Heart left ventricle (tissue), 16 donors: ENCODE measurements at places on chromosomes 12 and 14. TPM values are rescaled to one million over a fixed set of nuclear protein-coding genes. Genes with fewer than 3 reads are reported as not detected.
A peak's percentile ranks its signal among the peaks of the same experiment; 100 is the strongest.

Gene MIP
- total RNA-seq = not detected

DNA sequence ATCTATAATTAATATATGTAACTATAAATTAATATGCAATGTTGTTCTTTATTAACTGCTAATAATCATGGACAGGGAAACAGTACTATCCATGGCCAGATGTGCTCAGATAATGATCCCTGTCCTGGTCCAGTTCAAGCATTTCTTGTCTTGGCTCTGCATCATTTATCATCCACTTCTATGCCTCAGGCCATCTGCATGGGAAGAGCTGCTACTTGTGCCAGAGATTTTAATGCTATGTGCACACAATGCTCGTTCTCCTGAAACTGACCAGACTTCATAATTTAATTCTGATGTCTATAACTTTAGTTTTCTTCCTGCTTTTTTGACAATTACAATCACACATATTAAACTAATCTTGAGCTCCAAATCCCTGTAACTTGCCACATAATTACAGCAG, 11.2 kb upstream of the TMX1 start:
- DNase-seq = no peak
- no peak overlapping the region for H3K27ac ChIP-seq
- H3K4me1 ChIP-seq = no peaks in the 10 kb centered on the region
- no peaks in the 10 kb centered on the region for H3K27me3 ChIP-seq

Gene DERA
- total RNA-seq = 23.8 TPM

Gene SRRM4
- 0.12 TPM for total RNA-seq

Gene EPYC
- not detected for total RNA-seq

Gene IQSEC3
- 2.1 TPM for total RNA-seq

GRCh38 chr14:63454863-63455622, 88.1 kb downstream of the PPP2R5E start:
- no peak overlapping the region for H3K27ac ChIP-seq
- peaks cover 18% of the 10 kb centered on the region for H3K4me1 ChIP-seq
- no peaks in the 10 kb centered on the region for H3K27me3 ChIP-seq
- no peak overlapping the region for H3K4me3 ChIP-seq

Gene RNASE2
- total RNA-seq = 1.2 TPM

Gene CCDC175
- not detected for total RNA-seq

Gene SOCS2
- 19.2 TPM for total RNA-seq

DNA sequence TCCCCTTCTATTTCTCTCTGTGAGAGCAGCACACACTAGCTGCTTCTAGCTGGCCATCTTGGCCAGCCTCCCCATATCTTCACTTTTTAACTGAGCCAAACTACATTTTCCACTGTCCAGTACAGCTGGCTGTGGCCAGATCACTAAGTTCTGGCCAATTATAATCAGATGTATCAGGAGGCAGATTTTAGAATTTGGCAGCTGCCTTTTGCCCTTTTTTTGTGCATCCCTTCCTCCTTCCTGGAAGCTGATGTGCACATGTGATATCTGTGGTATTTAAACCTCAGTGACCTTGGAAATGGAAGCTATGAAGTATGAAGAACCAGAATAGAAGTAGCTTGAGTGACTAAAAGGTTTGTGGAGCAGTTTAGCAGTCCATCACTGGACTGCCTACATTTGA, 49.8 kb upstream of the ANO6 start:
- DNase-seq = no peak
- no peak overlapping the region for H3K27ac ChIP-seq
- H3K4me3 ChIP-seq = no peak overlapping the region
- peaks cover 10% of the 10 kb centered on the region for H3K4me1 ChIP-seq

DNA sequence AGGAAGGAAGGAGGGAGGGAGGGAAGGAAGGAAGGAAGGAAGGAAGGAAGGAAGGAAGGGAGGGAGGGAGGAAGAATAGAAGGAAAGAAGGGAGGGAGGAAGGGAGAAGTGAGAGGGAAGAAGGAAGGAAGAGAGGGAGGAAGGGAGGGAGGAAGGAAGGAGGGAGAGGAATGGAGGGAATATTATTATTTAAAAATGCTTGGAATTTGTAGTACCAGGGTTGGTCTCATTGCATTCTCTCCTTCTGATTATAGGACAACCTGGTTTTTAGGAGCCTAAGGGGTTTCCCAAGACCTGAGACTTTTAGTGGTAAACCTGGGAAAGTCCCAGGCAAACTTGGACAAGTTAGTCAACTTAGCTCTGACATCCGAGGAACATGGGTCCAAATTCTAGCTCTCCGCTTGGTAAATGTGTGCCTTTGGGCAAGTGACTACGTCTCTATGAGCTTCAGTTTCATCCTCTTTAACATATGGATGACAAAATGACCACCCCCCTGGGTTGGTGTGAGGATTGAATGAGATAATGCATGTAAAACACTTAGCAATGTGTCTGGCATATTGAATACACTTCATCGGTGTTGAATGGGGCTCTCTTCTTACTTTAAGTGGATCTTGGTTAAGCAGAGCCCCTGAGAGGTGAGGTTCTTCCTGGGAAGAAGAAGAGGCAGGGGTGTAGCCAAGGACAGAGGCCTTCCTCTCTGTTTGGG, 690.7 kb upstream of the TBX3 start:
- no peak for DNase-seq
- no peaks in the 10 kb centered on the region for H3K4me1 ChIP-seq
- no peaks in the 10 kb centered on the region for H3K27me3 ChIP-seq
- H3K27ac ChIP-seq = no peak overlapping the region

GRCh38 chr12:95319694-95320331, 102.2 kb downstream of the VEZT start:
- H3K4me1 ChIP-seq = no peaks in the 10 kb centered on the region
- H3K27me3 ChIP-seq = no peaks in the 10 kb centered on the region
- no peak for DNase-seq
- no peak overlapping the region for H3K4me3 ChIP-seq

- H3K4me3 ChIP-seq = no peak overlapping the region
- peak overlapping the region; percentile 87 for H3K27ac ChIP-seq
- no peaks in the 10 kb centered on the region for H3K27me3 ChIP-seq
Observed at GRCh38 chr14:101823511-101824120, 62.1 kb downstream of the PPP2R5C start.

DNA sequence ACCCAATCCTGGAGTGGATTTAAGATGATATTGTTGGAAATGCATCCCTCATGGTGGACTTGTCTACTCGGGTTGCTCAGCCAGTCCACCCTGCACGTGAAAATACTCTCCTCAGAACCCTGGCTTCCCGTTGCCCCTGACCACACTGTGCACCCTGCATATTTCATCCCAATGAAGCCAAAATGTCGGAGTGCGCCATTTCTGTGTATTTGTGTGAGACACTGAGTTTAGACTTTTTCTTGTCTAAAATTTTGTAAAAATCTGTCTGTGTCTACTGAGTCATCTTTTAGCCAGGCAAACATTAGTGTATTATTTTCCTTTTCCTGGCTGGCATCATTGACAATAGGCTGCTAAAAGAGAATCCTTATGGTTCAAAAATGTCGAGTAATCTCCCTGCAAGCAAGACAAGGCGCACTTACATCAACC, 485 bp upstream of the PNMA1 start:
- H3K36me3 ChIP-seq = peaks cover 26% of the 10 kb centered on the region
- peak overlapping the region; percentile 94 for H3K4me3 ChIP-seq
- no peak for DNase-seq
- no peaks in the 10 kb centered on the region for H3K27me3 ChIP-seq

DNA sequence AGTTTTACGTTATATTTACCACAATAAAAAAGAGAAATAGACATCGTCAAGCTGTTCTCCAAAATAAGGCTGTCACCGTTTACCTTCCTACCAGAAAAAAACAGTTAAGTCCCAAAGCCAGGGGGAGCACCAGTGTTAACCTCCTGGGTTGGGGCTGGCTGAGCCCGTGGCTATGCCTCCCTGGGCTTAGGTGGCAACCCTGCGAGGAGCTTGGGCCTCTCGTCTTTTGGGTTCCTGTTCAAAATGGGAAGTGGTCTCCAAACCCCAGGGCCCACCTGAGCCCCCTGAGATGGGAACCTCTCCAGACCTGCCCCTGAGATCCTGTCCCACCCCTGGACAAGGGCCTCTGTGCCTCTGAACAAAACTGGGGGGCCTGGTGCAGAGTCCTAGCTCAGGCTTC, 22.9 kb downstream of the PACS2 start:
- H3K4me3 ChIP-seq = no peak overlapping the region
- peak overlapping the region; percentile 51 for H3K27ac ChIP-seq
- H3K27me3 ChIP-seq = no peaks in the 10 kb centered on the region
- no peaks in the 10 kb centered on the region for H3K36me3 ChIP-seq
- DNase-seq = no peak

DNA sequence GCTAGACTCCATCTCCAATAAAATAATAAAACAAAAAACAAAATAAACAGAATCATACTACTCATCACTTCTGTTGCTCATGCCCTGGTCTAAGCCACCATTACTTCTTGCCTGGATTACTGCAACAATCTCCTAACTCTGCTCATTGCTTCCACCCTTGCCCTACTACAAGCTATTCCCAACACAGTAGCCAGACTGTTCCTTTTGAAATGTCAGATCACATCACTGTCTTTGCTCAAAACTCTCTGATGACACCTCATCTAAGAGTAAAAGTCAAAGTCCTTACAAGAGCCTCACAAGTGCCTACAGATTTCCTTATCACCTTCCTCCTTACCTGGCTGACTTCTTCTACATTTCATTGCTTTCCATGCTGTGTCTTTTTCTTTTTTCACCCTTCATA, 10.0 kb downstream of the FBXO33 start:
- DNase-seq = no peak
- no peak overlapping the region for H3K4me3 ChIP-seq
- no peaks in the 10 kb centered on the region for H3K36me3 ChIP-seq
- H3K27me3 ChIP-seq = no peaks in the 10 kb centered on the region

GRCh38 chr14:63996016-63996415, 143.2 kb downstream of the SYNE2 start:
- no peak for DNase-seq
- no peaks in the 10 kb centered on the region for H3K27me3 ChIP-seq
- H3K4me1 ChIP-seq = no peaks in the 10 kb centered on the region

GRCh38 chr12:75585330-75585729, 73.9 kb upstream of the KRR1 start:
- H3K36me3 ChIP-seq = no peaks in the 10 kb centered on the region
- H3K4me3 ChIP-seq = no peak overlapping the region
- no peaks in the 10 kb centered on the region for H3K27me3 ChIP-seq
- H3K27ac ChIP-seq = no peak overlapping the region
- no peak for DNase-seq
- no peaks in the 10 kb centered on the region for H3K4me1 ChIP-seq

DNA sequence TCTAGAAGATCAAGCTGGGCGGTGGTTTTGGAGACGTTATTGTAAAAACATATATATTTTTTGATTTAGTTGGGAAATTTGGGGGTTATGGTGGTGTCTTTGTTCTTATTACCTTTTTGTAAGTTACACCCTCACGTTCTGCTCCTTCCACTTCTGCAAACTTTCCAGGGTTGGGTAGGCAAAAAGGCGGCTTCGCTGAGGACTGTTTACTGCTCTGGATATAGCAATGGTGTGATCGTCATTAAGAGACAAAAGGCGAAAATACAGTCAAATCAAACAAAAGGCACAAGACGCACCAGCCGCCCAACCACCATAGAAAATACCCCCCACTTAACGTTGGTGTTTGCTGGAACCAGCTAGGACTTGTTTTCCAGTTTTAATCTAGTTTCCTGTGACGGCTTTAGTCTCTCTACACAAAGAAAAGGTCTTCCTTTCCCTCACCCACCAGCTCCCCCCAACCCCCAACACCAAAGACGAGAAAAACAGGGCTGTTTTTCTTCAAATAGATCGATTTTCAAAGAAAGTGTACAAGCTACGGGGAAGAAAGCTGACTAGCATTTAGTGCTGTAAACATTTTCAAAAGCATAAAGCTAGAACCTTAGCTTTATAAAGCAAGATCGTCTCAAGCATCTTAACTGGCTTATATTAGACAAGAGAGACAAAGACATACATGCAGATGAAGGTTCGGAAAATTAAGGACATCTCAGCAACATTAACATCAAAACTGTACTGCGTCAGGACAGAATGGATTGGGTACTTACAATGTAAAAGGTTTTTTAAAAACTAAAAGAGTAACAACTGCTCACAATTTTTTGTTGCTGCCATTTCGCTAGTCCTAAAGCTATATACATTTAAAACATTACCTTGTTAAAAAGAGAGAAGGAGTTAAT, 2.0 kb upstream of the SETD1B start:
- H3K27me3 ChIP-seq = no peaks in the 10 kb centered on the region
- peak; percentile 25 for DNase-seq
- peak overlapping the region; percentile 99 for H3K27ac ChIP-seq

GRCh38 chr14:30272848-30273832, 285.8 kb upstream of the G2E3 start:
- H3K4me1 ChIP-seq = no peaks in the 10 kb centered on the region
- no peak overlapping the region for H3K27ac ChIP-seq
- no peaks in the 10 kb centered on the region for H3K27me3 ChIP-seq
- no peak for DNase-seq
- H3K36me3 ChIP-seq = no peaks in the 10 kb centered on the region

- no peak overlapping the region for H3K4me3 ChIP-seq
- no peaks in the 10 kb centered on the region for H3K36me3 ChIP-seq
- no peaks in the 10 kb centered on the region for H3K4me1 ChIP-seq
- DNase-seq = no peak
Observed at GRCh38 chr14:67553547-67553946, 20.5 kb downstream of the PLEKHH1 start.

Gene CISTR
- total RNA-seq = not detected

GRCh38 chr14:105123064-105123665, 45.4 kb downstream of the JAG2 start:
- no peaks in the 10 kb centered on the region for H3K4me1 ChIP-seq
- H3K4me3 ChIP-seq = no peak overlapping the region
- H3K27me3 ChIP-seq = peaks cover 5% of the 10 kb centered on the region
- peak; percentile 2 for DNase-seq
- no peak overlapping the region for H3K27ac ChIP-seq

Gene ATP2A2
- 1,273 TPM for total RNA-seq

Gene AMN
- not detected for total RNA-seq

Gene KLHL28
- 12.6 TPM for total RNA-seq

DNA sequence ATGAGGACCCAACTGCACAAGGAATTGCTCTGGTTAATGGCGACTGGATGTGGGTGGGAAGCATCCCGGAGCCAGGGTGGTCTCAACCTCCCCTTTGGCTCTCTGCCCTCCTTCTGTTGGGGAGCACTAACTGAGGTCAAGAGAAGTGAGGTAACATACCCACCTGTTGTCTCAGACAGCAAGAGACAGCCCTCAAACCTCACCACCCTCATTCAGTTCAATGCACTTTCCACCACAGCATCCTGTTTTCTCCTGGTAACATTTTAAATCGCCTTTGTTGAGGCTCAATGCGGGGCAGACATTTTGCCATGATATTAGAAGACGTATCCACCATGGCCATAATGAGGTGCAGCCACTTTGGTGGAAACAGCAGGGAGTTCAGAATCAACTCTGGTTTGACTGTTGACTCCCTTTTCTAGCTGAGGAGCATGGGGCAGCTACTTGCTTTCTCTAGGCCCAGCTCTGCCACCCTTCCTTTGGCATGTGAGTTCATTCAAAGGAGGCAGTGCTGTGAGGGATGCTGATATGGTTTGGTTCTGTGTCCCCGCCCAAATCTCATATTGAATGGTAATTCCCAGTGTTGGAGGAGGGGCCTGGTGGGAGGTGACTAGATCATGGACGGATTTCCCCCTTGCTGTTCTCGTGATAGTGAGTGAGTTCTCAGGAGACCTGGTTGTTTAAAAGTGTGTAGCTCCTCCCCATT, 338.6 kb downstream of the PCNX1 start:
- no peak overlapping the region for H3K27ac ChIP-seq
- DNase-seq = no peak
- no peaks in the 10 kb centered on the region for H3K27me3 ChIP-seq
- H3K4me3 ChIP-seq = no peak overlapping the region
- no peaks in the 10 kb centered on the region for H3K36me3 ChIP-seq

- H3K27me3 ChIP-seq = no peaks in the 10 kb centered on the region
- no peak overlapping the region for H3K4me3 ChIP-seq
- H3K4me1 ChIP-seq = no peaks in the 10 kb centered on the region
Observed at GRCh38 chr12:87142342-87142741, 886.2 kb upstream of the MGAT4C start.
